ENCODE measurements at places on chromosomes 7 and 10.

DNA sequence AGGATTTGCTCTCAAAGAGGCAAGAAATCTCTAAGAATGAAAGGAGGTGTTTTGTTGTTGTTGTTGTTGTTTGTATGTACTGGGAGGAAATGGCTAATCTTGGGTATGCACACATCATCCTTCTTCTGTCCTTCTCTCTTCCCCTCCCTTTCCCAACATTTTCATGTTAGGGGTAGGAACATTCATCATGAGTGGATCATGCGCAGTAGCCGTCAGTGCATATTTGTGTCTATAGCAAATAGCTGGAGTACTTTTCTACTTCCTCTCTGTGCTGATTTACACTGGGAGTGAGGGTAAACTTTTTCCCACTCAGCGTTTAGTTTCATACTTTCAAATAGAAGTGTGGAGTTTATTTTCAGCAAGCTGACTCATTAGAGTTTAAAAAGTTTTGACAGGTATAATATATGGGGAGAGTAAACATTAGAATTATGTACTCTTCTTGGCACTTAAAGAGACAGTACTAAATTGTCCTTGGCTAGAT is 80.5 kb upstream of the PRKG1 start:
- no peak for DNase-seq

DNA sequence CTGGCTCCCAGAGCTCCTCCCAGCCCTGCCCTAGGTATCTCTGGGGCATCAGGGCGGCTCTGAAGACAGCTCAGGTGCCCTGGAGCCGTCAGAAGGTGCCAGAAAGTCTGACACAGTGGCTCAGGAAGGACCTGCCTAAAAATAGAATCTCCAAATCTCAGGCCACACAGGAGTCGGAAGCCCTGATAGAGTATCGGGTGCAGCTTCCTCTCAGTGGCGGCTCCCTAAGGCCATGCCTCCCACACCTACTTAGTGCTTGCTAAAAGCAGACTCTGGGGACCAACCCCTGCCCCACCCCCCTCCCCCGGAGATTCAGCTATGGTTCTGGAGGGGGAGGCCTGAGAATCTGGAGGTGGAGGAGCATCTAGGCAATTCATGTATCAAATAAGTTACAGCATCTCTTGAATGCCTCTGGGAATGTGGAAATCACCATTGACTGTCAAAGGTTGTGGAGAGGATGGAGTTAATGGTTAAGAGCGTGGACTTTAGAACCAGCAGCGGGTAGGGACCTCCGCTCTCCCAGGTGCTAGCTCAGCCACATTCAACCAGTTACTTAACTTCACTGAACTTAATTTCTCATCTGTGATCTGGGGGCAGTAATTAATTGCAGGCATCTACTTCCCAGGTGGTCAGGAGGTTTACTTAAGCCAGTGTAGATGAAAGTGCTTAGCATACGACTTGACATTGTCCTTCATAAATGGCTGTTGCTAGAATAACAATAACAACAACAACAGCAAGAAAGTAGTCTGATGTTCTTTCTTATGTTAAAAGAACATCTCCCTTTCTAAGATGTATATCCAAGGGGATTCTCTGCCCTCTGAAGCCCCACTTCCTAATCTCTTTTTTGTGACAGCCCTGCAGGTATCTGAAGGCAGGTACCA is 38.6 kb upstream of the MXI1 start:
- DNase-seq, result no peak

DNA sequence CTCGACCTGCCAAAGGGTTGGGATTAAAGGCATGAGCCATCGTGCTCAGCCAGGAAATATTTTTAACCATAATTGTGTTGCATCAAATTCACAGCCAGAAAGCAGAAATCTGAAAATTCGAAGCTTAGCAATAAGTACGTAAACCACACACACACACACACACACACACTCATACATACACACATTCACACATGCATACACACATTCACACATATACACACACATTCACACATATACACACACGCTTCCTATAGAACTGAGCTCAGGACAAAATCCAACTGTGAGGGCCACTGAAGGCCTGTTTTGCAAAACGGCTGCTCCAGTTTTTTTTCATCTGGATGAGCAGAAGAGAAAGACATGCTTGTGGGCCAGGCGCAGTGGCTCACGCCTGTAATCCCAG is 25.0 kb upstream of the GTF2I start:
- no peak for DNase-seq

DNA sequence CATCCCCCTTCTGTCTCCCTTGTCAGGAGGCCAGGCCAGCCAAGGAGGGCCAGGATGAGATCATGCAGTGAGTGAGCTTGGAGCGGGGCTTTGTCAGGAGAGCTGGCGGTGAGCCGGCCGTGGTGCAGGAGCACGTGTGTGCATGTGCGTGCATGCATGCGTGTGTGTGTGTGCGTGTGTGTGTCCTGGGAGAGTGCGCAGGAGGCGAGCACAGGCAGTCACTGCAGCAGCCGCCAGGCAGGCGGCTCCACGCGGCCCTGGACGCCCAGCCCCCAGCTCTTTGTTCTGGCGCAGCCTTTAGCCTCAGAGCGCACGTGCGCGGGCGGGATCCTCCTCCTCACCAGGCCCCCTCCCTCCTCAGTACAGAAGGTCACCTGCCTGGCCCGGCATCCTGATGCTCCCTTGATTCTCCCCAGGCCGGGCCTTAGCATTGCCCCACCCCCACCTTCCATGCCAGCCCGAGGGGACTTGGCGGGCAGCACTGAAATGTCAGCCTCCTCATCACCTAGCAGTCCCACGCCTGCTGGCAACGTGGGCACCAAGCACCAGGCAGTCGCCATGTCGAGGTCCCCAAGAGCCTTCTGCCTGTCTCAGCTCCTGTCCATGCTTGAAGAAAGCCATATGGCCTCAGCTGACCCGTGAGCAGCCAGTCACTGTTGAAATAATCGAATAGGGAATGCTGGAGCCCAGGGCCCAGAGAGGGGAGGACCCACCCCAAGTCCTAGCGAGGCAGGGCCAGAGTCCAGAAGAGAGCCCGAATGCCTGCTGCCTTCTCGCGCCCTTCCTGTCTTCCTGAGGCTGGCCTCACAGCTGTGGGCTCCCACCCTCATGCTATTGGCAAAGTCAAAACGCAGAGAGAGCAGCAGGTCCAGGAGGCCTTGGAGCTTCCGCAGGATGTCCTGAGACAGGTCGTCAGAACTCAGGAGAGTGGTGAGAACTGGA is 125.9 kb upstream of the PPIF start:
- no peak for DNase-seq

DNA sequence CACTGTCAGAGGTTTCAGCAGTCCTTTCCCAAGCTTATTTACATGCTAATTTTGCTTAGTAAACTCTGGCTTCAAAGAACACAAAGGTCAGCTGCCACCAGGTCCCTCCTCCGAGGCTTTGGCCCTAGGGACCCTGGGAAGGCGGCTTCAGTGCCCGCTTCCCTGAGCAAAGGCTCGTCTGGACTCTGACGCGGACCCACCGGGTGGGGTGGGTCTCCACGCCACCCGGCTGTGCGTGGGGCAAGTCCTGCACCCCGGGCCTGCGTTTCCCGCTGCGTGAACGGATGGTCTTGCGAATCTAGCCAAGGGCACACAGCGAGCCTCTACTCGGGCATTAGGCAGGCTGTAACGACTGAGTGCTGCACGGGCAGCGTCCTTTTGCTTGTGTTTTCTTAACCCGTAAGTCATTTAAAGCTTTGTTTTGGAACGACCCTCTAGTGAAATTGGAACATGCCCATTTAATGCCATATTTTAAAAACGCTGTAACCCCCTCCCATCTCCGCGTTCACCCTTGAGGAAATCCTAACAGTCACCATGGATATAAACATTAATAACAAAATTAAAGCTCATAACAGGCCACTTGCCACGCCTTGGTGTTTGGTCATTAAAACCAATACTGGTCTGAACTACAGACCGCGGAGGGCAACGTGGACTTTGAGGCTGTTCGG is 828 bp downstream of the BNIP3 start:
- DNase-seq, result no peak

GRCh38 chr7:81414411-81414810 is 355.4 kb downstream of the HGF start:
- DNase-seq, result no peak

DNA sequence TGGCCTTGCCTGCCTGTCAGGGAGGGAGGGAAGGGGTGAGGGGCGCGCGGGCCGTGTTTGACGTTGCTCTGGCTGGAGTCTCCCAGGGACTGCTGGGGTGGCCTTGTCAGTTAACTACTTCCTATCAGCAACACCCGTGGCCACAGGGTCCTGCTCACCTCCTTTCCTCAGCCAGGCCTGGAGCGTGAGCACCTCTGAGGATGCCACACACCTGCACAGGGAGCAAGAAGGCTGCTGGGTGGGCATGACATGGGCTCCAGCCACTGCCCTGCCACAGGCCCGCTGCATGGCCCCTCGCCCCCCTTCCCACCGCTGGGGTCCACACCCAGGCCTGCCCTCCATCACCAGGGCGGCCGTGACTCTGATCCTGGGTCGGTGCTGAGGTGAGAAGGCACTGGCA is 212.4 kb downstream of the ELFN1 start:
- DNase-seq, result no peak

- DNase-seq, result no peak
Measured at GRCh38 chr10:11169976-11170375, 152.3 kb downstream of the CELF2 start.

DNA sequence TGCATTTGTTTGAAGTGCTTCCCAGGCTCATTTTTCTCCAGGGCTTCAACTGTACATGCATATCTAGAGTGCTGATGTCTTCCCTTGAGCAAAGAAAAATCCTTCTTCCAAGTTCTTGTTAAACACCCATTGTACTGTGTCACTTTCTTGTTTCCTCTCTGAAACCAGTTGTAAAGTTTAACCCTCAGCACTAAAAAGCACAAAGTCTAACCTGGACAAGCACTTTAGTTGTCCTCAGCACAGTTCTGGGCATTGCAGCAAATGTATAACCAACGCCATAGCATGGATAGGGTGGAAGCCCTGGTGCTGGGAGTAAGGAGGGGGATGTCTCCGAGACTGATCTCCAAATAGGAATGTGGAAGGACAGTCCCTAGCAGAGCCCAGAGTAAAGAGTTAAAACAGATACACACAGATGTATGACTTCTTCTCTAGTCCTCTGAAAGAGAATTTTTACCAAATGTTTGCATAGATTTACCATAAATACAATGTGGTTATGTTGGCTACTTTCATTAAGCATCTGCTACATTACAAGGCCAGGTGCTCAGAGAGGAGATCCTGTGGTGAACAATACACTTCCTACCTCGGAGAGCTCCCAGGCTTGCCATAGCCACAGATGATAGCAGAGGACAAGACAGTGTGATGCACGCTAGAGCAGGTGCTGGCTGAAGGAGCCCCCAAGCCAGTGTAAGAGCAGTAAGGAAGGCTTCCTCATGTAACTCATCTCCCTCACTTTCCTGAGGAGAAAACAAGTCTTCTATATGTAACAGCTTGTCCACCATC is 57.0 kb downstream of the DNAJC12 start:
- no peak for DNase-seq

GRCh38 chr7:137591421-137591837 is 247.9 kb upstream of the PTN start:
- DNase-seq, result no peak

DNA sequence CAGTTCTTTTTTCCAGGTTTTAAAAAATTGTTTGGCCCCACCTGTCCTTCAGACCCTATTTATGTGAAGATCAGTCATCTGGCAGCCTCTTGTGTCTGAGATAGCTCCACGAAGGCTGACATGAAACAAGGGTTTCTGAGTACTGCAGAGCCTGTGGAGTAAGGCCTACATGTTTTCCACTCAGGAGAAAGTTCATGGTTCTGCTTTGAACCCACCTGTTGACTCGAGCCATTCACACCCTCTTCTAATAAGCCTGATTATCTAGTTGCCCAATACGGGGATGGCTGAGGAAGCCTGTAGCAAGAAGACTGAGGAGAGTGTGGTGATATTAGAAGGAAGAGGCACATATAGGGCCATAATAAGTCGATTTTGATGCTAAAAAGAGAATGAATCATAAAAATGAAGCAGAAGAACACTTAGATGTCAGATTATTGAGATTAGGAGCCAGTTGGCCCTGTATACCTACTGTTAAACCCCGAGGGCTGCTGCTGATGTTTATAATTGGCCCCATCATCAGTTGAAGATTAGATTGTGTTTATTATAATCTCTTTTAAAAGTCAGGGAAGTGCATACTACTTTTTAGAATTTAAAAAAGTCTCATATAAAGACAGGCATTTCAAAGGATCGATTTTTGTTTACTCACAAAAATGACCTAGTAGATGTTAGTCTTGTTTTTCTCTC is 109.4 kb downstream of the CDK14 start:
- no peak for DNase-seq

- no peak for DNase-seq
Measured at GRCh38 chr10:102679596-102679995, 34.6 kb downstream of the ARL3 start.

DNA sequence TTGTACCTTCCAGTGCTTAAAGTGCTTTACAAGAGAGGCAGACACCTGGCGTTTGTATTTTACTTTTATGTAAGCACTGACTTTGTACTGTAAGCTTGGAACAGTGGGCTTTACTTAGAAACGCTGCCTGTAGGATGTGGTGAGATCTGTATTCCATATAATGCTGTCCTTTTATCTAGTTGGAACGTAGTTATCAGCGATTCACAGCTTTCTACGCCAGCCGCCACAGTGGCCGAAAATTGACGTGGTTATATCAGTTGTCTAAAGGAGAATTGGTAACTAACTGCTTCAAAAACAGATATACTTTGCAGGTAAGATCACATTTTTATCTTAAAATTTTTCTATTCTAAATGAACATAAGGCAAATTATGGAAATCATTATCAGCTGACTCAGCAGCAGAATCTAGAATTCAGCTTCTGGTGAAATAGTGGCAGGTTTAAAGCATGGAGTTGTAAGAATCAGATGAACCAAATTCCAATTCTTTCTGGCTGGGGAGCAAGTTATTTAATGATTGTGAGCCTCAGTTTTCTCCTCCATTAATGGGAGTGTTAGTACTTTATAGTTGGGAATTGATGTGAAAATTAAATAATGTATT is 91.5 kb downstream of the CUL1 start:
- DNase-seq, result no peak

DNA sequence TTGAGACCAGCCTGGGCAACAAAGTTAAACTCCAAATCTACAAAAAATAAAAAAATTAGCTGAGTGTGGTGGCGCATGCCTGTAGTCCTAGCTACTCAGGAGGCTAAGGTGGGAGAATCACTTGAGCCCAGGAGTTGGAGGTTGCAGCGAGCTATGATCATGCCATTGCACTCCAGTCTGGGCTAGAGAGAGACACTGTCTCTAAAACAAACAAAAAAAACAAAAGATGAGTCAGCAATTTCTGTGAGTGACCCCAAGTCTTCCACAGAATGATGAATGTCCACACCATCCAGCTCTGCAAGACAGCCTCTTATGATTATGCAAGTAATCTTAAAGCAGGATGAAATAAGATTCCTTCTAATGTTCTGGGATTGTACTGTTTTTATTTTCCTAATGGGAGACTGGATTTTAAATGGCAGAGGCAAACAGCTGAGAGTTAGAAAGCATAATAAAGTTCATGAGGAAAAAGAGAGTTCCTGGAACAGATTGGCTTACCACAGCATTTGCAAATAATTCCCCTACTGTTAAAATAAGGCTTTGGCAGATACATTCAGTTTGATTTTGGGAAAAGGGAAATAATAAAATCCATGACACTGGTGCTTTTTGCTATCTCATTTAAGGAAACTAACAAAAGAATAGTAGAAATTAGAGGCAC is 18.9 kb upstream of the PRKAR2B start:
- DNase-seq, result no peak

All from stimulated activated CD4-positive, alpha-beta T cell treated with anti-CD3 and anti-CD28 coated beads, TNF-alpha, amount 100 ng/mL, for 4 hours (primary cell).